Urothelium cell line (cell line): ENCODE measurements at places on chromosomes 5 and 9.
A peak's percentile ranks its signal among the peaks of the same experiment; 100 is the strongest.

DNA sequence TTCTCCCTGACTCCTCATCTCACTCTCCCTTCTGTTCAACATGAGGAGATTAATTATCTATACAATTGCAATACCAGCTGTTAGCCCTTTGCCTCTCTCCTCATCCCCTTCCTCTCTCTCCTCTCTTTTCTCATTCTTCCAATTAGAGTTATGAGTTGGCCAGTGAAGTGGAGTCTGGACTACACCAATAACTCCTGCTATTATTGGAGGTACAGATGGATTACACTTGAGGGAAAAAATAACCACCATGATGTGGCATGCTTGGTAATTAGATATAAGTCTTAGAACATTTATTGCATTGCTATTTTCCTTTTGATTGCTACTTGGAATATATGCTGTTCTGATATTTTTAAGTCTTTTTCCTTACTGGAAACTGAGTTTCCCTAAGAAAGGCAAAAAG lies 159.2 kb downstream of the FRMD3 start:
- DNase-seq: no peak

DNA sequence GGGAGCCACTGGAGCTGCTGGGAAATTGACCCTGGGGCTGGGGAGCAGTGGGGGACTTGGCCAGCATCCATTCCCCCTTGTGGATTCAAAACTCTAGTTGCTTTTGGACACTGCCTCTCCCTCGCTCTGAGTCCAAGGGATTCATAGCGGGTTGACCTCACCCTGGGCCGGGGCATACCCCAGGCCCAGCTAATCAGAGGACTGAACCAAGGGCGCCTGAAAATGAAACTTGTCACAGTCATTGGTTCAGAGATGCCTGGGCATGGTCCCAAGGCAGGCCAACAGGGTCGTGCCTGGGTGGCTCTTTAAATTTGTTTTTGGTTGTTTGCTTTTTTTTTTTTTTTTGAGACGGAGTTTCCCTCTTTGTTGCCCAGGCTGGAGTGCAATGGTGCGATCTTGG lies 22.6 kb downstream of the STK10 start:
- no peak for DNase-seq

DNA sequence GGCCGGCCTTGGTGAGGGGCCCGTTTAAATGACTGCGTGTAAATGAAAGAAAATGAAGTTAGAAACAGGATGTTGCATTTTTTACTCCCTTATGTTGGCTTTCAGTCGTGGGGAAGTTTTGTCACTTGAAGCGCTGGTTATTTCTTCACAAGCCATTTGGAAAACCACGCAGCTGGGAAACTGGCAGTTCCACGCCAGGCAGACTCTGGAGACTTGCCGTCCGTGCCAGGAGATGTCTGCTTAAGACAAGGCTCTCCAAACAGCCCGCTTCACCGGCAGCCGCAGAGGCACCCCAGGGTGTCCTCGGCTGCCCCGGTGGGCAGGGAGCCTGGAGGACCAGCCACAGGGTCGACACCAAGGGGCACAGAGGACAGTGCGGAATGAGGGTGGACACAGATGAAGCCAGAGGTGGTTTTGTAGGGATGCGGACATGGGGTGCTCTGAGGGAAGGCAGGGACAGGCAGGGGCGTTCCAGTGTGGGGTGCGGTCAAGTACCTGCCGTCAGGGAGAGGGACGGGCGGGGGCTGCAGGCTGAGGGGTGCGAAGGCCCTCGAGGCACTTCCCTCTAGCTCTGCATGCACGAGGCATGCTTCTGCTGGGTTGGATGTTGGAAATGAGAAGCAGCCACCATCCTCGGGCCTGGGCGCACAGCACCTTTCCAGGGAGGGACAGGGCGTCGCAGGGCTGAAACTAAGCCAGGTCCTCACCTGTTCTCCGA lies 11.1 kb upstream of the AJM1 start:
- DNase-seq: no peak

GRCh38 chr9:92679413-92680165 lies 9.7 kb upstream of the IPPK start:
- DNase-seq: no peak

GRCh38 chr5:113145757-113146387 lies 169.3 kb downstream of the DCP2 start:
- DNase-seq: no peak

- no peak for DNase-seq
Observed at GRCh38 chr9:74391816-74392215, 105.3 kb upstream of the RORB start.

DNA sequence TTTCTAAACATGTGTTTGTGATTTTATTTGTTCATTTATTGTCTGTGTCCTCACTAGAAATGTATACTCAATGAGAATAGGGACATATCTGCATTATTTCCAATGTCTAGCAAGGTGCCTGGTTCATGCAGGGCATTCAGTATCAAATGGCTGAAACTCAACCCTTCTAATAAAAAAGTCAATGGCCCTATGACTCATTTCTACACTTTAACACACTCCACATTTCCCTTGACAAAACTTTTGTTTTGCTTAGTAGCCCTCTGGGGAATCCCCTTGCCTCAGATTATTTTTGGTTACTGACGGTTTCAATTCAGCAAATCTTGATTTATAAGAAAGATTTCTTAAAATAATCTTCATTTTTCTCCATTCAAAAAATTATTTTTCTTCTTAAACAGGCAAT lies 206.0 kb upstream of the DMRTA1 start:
- peak; percentile 19 for DNase-seq

- DNase-seq: no peak
Observed at GRCh38 chr5:14414656-14415023, 167.0 kb upstream of the OTULINL start.

GRCh38 chr9:130616451-130616850 lies 37.1 kb downstream of the FUBP3 start:
- no peak for DNase-seq

- DNase-seq: no peak
Observed at GRCh38 chr5:174834081-174834480, 109.7 kb downstream of the MSX2 start.

GRCh38 chr5:151896031-151896691 lies 28.5 kb downstream of the GLRA1 start:
- peak; percentile 47 for DNase-seq

DNA sequence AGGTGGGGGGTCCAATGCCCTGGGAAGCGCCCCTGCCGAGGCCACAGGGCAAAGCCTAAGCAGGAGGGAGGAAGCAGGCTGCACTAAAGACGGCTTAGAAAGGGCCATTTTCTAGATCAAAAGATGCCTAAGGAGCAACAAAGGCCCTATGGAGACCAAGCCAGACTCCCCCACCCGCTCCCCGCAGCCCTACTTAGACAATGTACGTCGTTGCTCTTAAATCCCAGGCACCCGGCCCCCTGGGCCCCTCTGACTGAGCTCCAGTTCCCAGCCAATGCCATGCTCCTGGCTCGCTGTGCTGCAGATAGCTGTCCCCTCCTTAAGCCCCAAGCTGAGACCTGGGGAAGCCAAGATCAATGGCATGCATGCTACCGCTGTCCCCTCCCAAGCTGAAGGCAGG lies 10.3 kb downstream of the IPPK start:
- DNase-seq: no peak

DNA sequence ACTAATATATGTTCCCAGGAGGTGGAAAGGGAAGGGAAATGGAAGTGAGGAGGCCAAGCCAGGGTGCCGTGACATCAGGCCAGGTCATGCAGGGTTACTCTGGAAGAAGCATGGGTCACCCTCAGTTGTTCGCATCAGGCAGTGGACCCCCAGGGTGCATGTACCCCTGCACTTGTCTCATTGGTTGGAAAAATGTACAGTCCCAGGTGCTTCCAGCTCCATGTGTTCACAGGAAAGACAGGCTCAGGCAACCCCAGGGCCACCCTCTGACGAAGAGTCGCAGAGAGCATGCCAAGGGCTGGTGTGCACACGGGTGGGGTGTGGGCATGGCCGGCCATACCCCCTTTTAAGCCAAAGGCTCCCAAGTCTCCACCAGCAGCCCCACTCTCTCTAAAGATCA lies 208.9 kb downstream of the AOPEP start:
- DNase-seq: no peak

DNA sequence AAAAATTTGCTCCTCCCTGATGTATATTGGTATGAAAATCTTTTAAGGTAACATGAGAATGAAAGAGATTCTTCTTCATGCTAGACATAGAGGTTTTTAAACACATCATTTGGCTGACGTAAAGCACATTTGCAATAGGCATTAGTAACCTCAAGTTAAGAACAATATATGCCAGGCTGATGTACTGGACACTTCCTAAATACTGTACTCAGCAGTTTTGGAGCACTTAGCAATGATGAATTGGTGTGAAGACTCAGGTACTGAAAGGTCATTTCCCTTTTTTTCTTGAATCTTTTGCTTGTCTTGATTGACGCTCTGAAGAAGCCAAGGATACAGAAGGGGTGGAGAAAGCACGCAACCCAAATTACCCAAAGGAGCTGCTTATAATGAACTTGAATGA lies 322.5 kb downstream of the PDE4D start:
- no peak for DNase-seq

GRCh38 chr5:132437604-132438266 lies 52.8 kb downstream of the IRF1 start:
- no peak for DNase-seq

- DNase-seq: no peak
Observed at GRCh38 chr9:131980267-131981016, 99.2 kb downstream of the MED27 start.

GRCh38 chr9:74025402-74025925 lies 471.7 kb upstream of the RORB start:
- peak; percentile 65 for DNase-seq

DNA sequence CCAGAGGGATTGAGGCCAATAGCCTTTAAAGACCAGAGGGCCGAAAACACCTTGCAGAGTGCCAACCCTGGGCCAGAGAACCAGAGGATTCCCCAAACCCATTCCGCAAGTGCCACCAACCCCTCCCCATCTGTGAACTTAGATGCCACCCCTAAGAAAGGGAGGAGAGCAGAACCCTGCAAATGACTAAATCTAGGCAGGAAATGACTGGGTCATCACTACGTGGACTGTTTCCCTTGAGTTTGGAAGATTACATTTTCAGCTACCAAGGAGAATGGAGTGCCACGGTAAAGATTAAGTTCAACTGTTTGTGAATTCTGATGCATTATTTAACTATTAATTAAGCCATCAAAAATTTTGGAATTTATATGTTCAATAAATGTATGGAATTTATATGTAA lies 142.8 kb downstream of the ENC1 start:
- DNase-seq: no peak

DNA sequence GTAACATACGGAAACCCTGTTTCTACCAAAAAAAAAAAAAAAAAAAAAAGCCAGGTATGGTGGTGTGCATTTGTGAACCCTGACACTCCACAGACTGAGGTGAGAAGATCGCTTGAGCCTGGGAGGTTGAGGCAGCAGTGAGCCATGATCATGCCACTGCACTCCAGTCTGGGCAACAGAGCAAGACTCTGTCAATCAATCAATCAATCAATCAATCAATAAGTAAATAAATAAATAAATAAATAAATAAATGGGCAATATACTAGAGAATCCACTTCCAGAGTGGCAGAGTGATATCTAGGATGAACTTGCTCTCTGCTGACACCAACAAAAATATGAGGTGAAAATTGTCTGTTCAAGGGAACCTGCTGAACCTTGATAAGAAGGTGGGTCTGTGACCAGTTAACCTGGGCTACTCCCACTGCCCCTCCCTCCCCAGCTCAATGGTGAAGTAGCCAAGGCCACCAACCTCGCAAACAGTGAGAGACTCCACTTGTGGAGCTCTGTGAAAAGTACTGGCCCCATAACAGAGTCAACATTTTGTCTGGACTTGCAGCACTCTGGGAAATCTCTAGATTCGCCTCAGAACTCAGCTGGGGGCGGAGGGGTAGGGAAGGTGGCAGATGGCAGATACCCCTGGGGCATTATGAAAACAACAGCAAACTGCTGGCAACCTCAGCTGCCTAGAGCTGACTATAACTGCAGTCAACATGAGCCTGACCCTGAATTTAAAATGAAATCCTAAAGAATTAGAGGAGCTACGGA lies 163.7 kb downstream of the ROR2 start:
- DNase-seq: no peak

- DNase-seq: no peak
Observed at GRCh38 chr5:181219262-181220177, 3.6 kb upstream of the TRIM41 start.

GRCh38 chr5:131195696-131196095 lies 25.0 kb downstream of the LYRM7 start:
- no peak for DNase-seq

- DNase-seq: peak; percentile 80
Observed at GRCh38 chr5:159515909-159516415, 185.7 kb upstream of the IL12B start.
